Effector CD4-positive, alpha-beta T cell (primary cell): ENCODE measurements at places on chromosomes 4 and X.
A peak's percentile ranks its signal among the peaks of the same experiment; 100 is the strongest.

- DNase-seq, result no peak
Measured at GRCh38 chr4:126647756-126648397, 984.9 kb upstream of the INTU start.

GRCh38 chr4:57911203-57911602 is 801.0 kb upstream of the IGFBP7 start:
- no peak for DNase-seq

GRCh38 chr4:137819964-137820383 is 287.7 kb upstream of the PCDH18 start:
- no peak for DNase-seq

GRCh38 chr4:107318078-107318477 is 282.0 kb upstream of the DKK2 start:
- no peak for DNase-seq

DNA sequence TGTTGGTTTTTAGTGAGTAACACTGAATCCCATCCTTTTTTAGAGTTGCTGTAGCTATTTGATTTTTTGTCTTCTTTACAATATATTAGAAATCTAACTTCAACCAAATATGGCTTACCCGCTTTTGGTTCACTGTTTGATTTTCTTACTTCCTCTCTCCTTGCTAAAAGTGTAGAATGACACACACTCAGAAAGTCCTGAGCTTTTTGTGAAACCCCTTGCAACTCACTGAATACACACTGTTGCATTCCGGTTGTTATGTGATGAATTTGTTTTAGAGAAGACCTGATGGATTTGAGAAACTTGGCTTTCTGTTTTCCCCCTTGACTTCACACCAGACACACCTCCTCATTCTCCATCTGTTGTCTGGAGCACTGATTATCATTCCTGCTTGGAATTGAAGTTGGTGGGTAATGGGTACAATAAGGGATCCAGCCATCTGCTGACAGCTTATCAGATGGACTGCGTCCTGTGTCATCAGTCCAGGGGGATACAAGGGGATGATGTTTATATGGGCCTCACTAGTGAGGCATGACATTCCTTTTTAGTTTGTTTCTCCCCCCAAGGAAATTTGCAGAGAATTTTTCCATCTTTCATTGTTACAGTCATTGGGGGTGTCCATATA is 5.2 kb downstream of the TMEM164 start:
- no peak for DNase-seq

GRCh38 chrX:57587607-57588006 is 4.2 kb upstream of the ZXDB start:
- no peak for DNase-seq

DNA sequence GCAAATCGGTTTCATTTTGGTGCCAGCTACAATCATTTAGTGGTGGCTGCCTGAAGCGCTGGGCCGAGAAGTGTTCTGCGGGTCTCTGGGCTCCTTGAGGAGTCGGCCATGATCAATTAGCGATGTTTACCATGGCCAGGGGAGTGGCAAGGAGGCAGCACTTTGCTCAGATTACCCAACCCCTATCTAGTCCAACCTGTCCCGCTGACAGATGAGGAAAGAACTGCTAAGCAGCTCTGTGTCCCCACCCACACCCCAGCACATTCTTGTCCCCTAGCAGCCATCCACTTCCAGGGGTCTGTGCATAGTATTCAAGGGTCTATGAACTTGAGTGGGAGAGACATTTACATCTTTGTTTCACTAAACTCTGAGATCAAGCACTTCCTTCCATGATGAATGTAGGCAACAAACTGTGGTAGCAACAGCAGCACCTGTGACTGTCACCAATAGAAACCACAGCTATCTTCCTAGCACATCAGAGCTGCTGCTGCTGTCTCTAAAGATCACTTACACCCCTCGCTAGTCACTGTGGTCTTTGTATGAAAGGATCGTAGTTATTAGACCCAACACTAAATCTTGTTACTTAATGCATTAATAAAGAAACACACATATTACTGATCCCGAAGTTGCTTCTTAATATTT is 331.6 kb downstream of the BCOR start:
- DNase-seq, result no peak

DNA sequence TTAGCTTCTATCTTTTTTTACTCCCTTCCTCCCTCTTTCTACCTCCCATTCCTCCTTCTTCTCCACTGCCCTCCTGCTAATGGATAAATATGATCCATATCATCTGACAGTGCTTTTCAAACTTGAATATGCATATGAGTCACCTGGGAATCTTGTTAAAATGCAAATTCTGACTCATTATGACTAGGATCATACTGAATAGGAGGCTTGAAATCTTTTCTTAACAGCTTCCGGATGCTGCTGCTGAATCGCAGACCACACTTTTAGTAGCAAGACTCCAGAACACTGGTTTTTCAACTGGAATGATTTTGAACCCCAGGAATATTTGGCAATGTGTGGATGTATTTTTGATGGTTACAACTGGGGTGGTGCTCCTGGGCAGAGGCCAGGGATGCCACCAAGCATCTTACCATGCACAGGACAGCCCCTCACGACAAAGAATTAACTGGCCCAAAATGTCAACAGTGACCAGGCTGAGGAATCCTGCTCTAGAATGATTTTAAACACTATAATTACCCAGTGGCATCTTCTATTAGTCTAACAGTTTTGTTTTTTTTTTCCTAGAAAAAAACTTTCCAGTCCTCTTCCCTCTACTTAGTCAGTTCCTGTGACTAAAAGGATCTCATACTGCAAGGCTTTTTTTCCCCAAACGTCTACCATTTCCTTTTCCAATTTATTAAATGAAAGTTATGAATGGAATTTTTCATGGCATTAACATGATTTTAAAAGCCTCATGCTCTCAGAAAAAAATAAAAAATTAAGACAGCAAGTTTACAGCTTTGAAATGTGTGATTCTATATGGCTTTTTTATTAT is 10.6 kb upstream of the PYURF start:
- no peak for DNase-seq

DNA sequence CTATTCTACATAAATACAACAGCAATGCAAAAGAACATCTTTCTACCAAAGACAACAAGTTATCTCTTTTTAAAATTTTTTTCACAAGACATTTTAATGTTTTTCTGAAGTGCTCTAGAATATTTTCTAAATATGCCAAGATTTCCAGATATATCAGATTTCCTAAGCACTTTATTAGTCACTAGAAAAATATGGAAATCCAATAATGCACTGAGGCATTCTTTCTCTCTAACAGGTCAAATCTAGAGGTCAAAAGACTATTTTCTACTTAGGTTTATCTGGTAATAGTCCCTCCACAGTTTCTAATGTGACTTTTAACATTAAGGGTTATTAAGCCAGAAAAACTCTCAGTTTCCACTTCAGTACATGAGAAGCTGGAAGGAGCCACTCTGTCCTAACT is 1041.2 kb upstream of the INTU start:
- DNase-seq, result no peak

- DNase-seq, result no peak
Measured at GRCh38 chr4:61245069-61245714, 45.1 kb downstream of the ADGRL3 start.

DNA sequence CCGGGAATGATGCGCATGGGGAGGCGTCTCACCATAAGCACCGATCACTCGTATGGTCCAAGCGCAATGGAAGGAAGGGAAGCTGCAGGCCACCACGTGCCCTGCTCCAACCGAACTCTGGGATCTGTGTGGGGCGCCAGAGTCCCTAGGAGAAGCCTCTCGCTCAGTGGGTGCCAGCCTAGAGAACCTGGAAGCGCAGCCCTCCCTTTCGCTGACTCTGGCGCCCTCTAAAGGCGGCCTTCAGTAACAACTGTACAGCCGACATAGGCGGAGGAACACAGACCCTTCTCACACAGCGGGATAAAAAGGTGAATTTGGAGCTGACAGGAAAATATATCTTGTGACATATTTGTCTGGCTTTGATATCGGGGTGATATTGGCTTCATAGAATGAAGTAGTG is 76.0 kb downstream of the INTS6L start:
- DNase-seq, result peak; percentile 27

GRCh38 chr4:57363346-57363745 is 253.2 kb upstream of the IGFBP7 start:
- no peak for DNase-seq

DNA sequence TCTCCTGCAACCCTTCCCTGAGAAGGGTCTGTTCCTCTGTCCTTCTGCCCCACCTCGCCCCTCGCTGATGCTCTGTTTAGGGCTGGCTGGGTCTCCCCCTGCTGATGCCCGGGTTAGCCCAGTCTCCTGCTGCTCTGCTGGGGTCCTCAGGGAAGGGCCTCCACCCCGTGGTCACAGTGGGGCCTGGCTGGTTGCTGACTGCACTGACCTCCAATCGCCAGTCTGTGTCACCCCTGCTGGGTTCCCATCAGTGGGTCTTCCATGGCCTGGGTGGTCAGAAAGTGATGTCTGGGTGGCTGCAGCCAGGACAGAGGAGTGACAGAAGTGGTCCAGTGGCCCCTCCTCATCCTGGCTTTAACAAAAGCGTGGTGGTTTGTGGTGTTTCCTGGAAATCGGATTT is 44.7 kb downstream of the EVC start:
- DNase-seq, result no peak

DNA sequence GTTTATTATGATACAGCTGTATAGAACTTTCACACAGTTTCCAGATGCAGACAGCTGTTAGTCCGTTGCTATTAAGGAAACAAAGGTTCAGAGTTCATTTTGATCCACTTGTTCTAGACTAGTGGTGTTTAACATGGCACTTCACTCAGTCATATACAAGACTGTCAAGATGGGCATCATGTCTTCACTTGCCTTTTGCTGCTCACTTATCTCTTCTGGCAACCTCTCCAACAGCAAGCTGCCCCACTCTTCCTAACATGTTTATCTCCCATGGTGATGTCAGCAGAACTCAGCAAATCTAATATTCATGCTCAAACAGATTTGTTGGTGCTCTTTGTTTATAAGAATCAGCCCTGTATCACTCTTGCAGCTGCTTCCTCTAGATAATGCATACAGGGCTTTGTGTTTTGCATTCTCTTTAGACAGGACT is 236.2 kb upstream of the HAND2 start:
- DNase-seq, result no peak

- DNase-seq, result no peak
Measured at GRCh38 chr4:71518283-71518989, 179.6 kb downstream of the SLC4A4 start.

DNA sequence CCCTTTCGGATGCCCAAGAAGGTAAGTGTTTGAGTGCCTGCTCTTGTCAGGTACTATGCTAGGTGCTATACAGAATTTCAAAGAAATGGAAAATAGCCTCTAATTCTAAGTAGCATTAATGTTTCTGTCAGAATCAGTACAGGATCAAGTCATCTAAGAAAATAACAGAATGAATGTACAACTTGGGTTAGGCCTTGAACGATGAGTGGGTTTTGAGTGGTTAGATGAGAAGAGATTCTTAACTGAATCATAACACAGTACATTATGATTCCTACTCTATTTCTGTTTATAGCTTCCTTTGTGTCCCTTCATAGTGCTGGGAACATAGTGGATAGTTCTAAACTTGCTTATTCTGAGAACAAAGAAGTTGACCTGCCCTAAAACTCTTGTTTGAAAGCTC is 253.9 kb downstream of the GLUD2 start:
- no peak for DNase-seq

DNA sequence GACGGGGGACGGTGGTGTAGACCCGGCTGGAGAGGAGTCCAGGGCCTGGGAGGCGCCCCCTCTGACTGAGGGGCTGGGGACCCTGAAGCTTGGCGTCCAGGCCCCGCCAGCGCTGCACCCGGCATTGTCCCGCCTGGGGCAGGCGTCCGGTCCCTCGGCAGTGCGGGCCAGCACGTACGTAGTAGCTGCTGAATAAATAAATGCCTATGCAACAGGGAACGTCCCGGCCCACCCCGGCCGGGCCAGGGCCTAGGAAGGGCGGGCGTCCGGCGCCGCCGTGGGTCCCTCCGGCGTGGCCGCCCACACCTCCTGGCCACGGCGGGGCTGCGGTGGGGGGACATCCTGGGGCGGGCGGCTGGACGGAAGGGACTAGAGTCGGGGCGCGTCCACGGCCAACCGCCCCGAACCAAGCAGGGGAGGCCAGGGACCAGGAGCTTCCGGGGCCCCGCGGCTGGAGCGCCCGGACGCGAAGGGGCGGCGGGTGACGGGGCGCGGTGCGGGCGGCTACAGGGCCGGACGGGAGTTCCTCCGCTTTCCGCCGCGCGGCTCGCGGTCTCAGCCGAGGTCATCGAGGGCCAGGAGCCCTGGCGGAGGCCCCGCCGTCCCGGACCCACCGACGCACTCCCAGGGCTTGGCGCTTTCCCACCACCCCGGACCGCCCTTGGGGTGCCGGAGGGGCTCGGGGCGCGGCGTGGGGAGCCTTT is 886 bp upstream of the WWC2 start:
- DNase-seq, result no peak

GRCh38 chr4:185358514-185358913 is 37.2 kb downstream of the LRP2BP start:
- DNase-seq, result no peak

GRCh38 chrX:131477498-131477897 is 66.4 kb upstream of the OR13H1 start:
- no peak for DNase-seq

DNA sequence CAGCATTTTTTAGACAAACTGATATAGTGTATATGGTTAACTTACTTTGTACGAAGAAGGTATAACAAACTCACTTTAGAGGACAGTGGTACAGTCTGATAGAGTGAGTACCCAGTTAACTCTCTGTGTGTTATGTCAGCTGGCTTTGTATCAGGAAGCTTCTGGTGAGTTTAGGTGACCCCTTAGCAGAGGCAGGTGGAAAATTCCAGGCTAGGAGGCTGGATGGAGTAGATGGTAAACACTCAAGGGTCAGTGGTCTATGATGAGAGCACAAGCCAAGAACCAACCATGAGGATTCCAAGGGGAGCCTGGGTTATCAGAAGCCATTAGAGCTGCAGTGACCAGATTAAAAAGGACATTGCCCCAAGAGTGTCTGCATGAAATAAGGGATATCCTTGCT is 227.3 kb upstream of the CENPE start:
- DNase-seq, result no peak

DNA sequence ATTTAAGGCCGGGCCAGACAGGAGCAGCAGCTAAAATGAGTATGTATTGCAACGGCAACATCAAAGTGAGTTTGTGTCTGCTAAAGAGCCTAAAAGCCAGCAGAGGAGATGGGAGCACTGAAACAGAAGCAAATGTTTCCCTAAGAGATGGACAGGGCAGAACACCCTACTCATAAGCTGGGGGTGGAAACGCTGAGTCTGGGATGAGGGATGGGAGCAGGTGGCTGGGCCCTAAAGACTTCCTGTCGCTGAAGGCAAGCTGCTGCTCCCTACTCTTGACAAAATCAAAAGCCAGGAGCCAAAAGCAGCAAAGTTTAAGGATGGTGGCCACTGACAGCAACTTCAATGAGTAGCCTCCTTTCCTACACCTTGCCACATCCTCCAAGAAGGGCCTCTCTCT is 40.6 kb upstream of the NAP1L5 start:
- DNase-seq, result no peak

DNA sequence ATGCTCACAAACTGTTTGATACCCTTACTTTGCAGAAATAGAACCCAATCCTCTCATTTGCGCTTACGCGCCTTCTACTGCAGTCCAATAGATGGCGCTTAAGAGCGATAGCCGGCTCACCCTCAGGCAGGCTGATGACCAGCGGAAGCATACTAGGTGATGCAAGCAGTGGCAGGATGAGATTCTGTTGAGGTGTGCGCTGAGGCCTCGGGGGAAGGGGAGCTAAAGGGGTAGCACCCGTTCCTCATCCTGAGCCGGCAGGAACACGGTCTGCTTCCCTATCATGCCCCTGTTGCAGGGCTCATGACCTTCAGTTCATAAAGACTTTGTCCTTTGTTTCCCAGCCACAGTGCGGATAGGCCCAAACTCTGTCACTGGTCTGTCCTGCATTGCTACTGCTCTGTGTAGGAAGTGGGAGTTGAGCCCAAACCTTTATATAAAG is 628.9 kb downstream of the TLL1 start:
- DNase-seq, result no peak
